ENCODE measurements at places on chromosomes 5 and 9.

DNA sequence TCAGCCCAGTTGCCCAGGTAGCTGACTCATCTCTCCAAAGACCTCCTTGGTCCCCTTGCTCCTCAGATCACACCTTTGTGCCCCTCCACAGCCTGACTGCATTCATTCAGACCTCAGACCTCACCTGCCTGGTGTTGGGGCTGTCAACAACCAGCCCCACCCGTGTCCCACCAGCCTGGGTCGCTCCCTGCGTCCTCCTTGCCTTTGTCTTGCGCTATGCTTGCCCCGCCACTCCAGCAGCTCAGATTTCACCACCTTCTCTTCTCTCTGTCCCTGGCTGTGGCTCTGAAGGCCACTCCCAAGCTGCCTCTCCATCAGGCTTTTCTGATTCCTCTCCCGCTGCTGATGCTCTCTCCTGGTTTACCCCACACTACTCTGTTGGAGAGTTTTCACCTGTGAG, 103.5 kb downstream of the MVB12B start:
- H3K4me1 ChIP-seq: no peaks in the 10 kb centered on the region
- H3K36me3 ChIP-seq: no peaks in the 10 kb centered on the region
- no peak overlapping the region for H3K27ac ChIP-seq
- no peak for DNase-seq
- H3K4me3 ChIP-seq: no peak overlapping the region
- H3K27me3 ChIP-seq: no peaks in the 10 kb centered on the region

GRCh38 chr5:180784497-180785097, 18.0 kb downstream of the MGAT1 start:
- peak; percentile 90 for DNase-seq
- H3K27me3 ChIP-seq: no peaks in the 10 kb centered on the region
- H3K36me3 ChIP-seq: peaks cover 12% of the 10 kb centered on the region
- H3K4me1 ChIP-seq: peaks cover 20% of the 10 kb centered on the region
- no peak overlapping the region for H3K27ac ChIP-seq

DNA sequence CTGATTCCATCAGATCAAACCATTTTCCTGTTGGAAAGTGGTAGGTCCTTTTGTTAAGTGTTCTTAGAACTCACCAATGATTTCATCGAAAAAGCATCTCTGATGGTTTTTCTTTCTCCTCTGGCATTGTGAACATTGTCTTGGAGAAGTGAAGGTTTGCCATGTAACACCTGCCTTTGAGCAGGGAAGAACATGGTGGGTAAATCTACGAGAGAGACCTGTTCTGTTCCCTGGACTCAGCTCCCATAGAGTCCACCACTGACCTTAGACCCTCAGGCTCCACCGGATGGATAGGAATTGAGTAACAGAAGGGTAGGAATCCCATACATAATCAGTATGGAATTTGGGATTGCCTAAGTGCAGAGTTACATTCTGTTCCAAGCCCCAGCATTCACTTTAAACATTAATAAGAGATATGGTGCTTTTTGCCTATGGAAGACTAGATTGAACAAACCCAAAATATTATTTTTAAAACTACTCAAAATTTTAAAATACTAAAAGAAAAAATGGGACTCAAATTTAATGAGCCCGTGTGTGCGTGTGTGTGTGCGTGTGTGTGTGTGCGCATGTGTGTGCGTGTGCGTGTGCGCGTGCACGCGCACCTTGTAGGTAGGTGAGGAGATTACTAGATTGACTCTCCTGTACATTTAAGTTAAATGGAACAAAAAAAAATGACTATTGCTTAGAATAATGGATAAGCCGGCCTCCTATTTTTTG, 92.0 kb downstream of the C9orf152 start:
- no peak overlapping the region for H3K4me3 ChIP-seq
- no peak for DNase-seq
- H3K4me1 ChIP-seq: peaks cover 29% of the 10 kb centered on the region
- no peaks in the 10 kb centered on the region for H3K27me3 ChIP-seq
- H3K27ac ChIP-seq: peak overlapping the region; percentile 14
- H3K36me3 ChIP-seq: no peaks in the 10 kb centered on the region

- no peak overlapping the region for H3K4me3 ChIP-seq
- H3K27me3 ChIP-seq: no peaks in the 10 kb centered on the region
- H3K27ac ChIP-seq: no peak overlapping the region
- peak; percentile 17 for DNase-seq
- H3K4me1 ChIP-seq: no peaks in the 10 kb centered on the region
These were observed 144.4 kb downstream of the SLC12A2 start for GRCh38 chr5:128228008-128228407.

DNA sequence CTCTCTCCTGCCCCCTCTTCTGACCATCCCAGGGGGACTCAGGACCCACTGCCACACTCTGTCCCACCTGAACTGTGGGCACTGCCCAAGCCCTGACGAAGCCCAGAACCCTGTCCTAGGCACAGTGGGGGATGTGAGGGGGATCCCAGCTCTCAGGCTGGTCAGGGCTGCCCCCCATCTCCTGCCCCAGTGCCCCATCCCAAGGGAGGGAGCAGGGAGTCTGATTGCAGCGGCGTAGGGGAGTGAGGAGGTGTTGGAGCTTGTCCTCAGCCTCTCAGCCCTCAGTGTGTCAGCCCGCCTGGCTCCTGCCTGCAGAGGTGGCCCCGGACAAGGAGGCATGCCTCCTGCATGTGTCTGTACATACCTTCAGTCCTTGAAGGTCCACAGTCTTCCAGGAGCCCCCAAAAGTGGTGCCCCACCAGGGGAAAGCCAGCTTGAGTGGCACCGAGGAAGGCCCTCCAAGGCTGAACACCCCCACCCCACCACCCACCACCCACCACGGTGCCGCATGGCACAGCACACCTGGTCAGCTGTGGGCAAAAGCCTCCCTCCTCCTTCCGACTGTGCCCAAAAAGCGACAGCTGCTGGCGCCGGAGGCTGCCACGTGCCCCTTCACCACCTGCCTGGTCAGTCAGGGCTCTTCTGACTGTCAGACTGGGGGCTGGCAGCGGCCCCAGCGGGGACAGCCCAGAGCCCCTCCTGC, 930 bp downstream of the SARDH start:
- H3K4me3 ChIP-seq: peak overlapping the region; percentile 53
- no peaks in the 10 kb centered on the region for H3K36me3 ChIP-seq
- no peak for DNase-seq
- no peak overlapping the region for H3K27ac ChIP-seq

Measured in psoas muscle (tissue), 8 donors.